SJSA1 (cell line): ENCODE measurements at places on chromosomes 3 and 15.

DNA sequence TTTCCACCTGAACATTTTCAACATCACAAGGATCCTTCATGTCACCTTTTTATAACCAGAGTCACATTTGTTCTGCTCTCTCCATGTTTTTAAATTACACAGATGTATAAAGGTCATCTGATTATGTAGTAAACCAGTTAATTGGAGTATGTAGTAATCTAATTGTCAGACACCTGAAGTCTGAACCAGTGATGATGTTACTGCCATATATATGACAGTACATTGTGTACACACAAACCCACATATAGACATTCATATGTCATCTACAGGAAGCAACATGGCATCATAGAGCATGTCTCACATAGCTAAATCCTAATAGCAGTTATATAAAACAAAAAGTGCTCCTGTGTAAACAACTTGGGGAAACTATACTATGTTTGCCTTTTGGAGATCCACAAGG is 95.9 kb upstream of the PRR23C start:
- no peak for DNase-seq

DNA sequence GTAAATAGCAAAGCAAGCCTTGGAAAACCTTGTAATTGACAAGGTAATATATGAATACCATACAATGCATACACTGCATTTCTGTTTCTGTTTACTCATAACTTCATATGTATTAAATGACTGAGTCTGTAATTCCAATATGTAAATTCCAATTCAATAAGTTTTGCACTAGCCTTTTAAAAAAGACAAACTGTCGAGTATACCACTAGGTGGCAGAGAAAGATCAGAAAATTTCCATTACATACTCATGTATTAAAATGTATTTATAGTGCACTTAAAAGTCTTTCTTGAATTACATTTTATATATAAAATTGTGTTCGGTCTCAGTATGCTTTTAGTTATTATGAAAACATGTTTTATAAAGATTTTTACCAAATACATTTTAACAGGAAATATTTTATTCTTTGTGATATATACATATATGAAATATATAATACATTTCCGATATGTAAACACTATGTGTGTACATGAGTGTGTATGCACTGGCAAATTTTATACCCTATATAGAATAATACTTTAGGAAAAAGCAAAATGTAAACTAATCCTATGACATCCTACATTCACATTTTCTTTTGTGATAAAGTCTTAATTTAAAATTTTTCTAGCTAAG is 216.8 kb downstream of the VGLL3 start:
- DNase-seq: no peak

- DNase-seq: no peak
Measured at GRCh38 chr15:57302640-57303257, 73.6 kb upstream of the CGNL1 start.

DNA sequence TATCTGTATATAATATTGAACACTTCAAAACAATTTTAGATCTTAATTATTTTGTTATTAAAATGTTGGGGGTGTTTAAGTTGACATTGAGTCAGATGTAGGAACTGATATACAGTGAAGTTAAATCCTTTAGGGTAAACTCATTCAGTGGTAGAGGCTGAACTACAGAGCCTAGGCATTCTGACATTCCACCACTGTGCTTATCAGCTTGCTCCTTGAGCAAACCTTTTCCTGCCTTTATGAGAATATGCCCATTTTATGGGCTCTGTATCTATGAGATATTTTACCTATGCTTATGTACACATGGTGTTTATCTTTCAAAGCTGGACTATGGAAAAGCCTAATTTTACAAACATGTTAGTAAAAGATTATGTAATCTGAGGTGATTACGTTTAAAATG is 407.5 kb downstream of the ZBTB20 start:
- DNase-seq: no peak

- DNase-seq: no peak
Measured at GRCh38 chr15:58283302-58283701, 145.1 kb downstream of the AQP9 start.

DNA sequence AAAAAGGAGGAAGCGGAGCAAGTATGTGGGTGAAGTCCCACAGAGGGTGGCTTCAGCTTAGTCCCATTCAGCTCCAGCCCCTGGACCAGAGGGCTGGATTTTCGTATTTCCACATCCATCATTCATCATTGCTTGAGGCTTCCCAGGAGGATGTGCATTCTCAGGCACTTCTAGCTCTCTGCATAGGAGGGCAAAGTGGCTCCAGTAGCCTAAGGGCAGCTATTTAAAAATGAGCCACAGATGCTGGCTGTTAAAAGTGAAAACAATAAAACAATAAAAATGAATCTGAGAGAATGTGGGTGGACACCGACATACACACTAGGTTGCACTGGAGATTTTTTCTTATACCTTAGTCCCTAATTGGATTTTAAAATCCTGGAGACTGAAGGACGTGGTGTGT is 629.2 kb upstream of the ZNF385D start:
- DNase-seq: no peak
